Pons (tissue), 1 donor: ENCODE measurements at places on chromosomes 12 and 14.

GRCh38 chr14:94761348-94761996 lies 8.4 kb downstream of the GSC start:
- no peak for DNase-seq

DNA sequence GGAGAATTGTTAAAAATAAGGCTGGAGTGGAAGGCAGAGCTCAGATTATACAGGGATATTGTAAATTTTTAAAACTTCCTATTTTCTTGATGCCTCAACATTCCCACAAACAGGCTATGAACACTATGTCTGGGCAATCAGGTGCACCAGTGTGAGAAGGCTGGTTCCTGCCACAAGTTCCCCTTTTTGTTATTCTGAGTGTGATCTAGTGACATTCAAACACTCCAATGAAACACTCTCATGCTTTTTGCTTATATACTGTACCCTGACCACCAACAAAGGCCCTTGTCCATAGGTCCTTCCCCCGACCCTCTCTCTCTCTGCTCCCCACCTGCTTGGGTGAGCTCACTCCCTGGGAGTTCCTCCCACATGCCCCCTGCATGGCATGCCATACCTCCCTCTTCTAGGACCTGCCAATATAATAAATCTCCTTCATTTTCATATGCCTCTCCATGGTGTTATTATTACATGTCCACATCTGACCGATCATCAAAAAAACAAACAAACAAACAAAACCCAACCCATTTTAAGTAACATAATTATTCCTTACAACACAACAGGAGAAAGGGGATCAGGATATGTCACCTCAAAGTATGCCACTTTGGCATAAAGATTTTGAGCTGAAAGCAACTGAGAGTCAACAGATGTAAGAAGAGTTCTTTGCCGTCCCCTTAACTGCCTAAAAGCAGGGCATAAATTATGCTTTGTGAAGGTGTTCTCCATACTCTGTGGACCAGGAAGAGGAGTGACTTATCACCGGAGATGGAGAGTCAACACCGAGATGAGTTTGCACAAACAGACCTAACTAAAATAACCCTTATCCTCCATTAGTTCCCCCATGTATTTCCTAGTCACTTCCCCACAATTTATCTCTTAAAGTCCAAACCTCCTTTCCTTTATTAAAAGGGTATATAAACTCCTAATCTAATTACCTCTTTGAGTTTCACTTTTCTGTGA lies 42.5 kb upstream of the CATSPERB start:
- DNase-seq, result no peak

DNA sequence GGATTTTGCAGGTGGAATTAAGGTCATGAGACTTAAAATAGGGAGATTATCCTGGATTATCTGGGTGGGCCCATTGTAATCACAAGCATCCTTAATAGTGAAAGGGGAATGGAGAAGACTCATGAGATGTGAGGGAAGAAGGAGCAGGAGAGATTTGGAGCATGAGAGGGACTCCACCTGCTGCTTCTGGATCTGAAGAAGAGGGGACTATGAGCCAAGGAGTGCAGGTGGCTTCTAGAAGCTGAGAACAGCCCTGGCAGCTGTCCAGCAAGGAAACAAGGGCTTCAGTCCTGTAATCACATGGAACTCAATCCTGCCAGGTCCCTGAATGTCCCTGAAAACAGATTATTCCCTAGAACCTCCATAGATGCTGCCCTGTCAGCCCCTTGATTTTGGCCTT lies 67.8 kb downstream of the PELI2 start:
- peak; percentile 65 for DNase-seq

- peak; percentile 21 for DNase-seq
Measured at GRCh38 chr12:106445959-106446358, 88.4 kb downstream of the POLR3B start.

GRCh38 chr14:87874676-87875075 lies 118.3 kb downstream of the GALC start:
- DNase-seq, result no peak

DNA sequence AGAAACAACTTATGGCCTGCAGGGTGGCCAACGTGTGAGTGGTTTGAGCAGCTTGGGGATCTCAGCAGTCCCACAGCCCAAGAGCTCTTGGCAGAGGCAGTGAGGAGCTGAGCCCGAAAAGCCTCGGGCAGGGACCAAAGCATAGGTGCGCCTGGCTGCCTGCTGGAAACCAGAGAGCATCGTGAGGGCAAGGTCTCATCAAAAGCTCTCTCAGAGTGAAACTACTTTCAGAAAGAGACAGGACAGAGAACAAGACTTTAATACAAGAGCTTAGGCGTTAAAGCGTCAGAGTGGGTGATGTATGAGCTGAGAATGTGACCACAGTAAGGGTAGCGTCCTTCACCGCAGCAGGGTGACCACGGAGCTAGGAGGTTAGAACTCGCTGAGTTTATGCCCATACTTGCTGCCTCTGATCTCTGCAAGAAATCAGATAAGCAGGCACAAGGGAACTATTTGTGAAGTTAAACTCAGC lies 30.8 kb downstream of the LGMN start:
- DNase-seq, result no peak

DNA sequence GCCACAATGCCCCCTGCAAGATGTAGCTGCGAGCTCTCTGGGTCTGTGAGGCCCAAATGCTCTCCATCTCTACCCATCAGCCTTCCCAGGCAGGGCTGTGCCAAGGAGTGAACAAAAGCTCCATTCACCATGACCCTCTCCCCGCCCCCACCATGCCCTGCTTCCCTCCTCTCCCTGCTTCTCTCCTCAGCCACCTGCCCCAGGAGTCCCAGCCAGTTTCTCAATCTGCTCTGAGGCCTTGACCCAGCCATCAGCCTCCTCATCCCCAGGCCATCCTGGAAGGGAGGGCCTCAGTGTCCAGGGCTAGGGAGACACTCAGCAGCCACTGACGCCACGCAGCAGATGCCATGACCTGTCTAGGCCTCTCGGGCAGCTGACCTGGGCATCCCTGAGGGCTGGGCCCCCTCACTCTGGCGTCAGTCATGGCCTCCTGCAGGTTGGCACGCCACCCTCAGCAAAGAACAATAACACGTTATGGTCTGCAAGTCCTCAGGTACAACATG lies 8.5 kb upstream of the KRT5 start:
- peak; percentile 85 for DNase-seq

DNA sequence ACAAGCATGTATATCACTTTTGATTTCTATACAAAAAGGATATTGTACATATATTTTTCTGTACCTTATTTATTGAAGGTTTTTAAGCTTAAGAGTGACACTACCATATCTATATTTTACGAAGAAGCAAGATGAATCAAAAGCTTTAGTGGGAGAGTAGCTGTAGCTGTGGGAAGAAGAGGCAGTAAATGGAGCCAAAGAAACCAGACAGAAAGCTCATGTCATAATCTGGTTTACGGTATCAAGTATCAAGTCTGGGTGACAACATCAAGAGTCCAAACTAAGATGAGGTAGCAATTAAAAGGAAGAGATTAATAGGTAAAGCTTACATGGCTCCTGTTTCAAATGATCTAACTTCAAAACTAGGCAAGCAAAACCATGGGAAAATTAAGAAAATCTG lies 54.8 kb downstream of the CEP83 start:
- no peak for DNase-seq

DNA sequence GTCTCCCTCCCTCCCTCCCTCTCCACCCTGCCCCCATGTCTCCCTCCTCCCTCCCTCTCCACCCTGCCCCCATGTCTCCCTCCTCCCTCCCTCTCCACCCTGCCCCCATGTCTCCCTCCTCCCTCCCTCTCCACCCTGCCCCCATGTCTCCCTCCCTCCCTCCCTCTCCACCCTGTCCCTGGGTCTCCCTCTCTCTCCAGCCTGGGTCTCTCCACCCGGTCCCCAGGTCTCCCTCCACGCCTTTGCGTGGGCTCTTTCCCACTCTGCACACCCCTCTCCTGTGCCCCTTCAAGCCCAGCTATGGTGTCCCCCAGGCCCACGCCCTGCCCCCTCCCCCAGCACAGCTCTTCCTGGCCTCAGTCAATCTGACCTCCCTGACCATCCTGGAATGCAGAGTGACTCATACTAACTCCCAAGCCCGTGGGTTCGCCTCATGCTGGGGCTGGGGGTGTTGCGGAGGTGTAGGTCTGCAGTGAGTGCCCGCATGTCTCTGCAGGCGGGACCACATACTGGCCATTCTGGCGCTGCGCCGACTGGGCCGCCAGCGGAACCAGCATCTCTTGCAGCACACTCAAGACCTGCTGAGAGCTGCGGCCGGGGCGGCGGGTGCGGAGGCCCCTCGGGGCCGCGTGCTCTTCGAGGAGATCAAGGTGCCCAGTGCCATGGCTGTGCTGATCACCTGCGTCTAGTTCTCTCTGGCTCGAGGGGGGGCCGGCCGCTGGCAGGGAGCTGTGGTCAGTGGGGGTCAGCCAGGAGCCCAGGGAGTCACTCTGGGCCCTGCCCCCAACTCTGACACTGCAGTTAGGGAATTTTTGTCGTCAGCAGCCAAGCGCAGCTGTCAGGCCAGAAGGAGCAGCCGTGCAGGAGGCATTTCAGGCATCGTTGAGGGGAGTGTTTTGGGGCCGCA lies 13.5 kb upstream of the TNFAIP2 start:
- DNase-seq, result no peak

GRCh38 chr12:51848326-51848727 lies at the start of gene FIGNL2:
Gene FIGNL2, minus strand, starts transcription at chr12:51848718. Its CDS starts 26,305 bp downstream, at chr12:51822413.
- DNase-seq, result no peak

GRCh38 chr12:53443955-53444354 lies 2.4 kb downstream of the PRR13 start:
- DNase-seq, result no peak

DNA sequence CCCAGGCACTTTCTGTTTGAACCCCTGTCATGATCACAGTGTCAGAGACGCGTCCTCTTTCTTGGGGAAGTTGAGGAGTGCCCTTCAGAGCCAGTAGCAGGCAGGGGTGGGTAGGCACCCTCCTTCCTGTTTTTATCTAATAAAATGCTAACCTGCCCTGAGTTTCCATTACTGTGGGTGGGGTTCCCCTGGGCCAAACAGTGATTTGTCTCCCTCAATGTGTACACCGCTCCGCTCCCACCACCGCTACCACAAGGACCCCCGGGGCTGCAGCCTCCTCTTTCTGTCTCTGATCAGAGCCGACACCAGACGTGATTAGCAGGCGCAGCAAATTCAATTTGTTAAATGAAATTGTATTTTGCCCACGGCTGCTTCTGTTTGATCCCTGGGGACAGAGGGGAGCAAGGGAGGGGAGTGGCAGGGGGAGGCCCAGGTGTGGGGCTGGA lies 5.1 kb downstream of the SHMT2 start:
- DNase-seq, result no peak

DNA sequence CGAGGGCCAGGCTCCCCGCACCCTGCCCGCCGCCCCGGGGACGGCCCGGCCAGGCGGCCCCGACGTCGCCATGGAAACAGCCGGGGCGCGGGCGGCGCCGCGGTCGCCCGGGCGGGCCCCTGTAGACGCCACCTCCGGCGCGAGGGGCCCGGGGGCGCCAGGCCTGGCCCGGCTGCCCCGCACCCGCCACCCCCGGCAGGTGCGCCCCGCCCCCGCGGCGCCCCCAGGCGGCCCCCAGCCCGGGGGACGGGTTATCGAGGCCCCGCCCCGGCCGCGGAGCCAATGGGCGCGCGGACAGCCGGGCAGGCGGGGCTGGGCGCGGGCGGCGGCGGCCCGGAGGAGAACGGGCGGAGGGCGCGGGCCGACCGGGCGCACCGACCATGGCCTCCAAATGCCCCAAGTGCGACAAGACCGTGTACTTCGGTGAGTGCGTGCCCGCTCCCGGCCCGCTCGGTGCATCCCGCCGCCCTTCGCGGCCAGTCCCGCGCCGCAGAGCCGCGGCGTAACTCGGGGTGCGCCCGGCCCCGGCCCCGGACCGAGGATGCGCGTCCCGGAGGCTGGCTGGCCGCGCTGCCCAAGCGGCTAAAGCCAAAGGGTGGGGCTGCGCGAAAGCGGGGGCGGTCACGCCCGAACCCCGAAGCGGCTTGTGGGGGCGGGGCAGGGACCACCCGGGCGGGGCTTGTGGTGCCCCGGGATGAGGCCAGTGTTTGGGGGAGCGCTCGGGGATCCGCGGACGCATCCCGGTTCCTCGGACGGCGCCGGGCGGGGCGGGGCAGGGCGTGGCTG lies at the start of gene CRIP2:
Gene CRIP2 (plus strand): TSS at position 339 of the 786 bp plus-strand sequence. CDS start 42 bp downstream, at position 381.
- DNase-seq, result no peak

DNA sequence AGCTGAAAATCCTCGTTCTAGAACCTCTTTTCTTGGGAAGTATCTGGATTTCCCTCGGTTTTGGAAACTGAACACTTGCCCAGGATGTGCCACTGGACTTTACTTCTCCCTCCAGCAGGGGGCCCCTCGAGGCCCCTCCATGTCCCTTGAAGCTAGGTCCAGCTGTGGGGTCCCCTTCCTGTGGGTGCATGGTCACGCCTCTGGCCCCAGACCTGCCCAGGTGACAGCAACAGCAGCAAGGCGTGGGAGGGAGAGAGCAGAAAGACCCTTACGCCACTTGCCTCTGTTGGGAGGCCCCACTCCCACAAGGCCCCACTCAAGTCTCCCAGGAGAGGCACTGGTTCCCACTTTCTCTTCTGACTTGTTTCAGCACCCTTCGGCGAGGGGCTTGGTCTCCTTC lies 3.1 kb downstream of the SLC25A29 start:
- DNase-seq, result no peak

DNA sequence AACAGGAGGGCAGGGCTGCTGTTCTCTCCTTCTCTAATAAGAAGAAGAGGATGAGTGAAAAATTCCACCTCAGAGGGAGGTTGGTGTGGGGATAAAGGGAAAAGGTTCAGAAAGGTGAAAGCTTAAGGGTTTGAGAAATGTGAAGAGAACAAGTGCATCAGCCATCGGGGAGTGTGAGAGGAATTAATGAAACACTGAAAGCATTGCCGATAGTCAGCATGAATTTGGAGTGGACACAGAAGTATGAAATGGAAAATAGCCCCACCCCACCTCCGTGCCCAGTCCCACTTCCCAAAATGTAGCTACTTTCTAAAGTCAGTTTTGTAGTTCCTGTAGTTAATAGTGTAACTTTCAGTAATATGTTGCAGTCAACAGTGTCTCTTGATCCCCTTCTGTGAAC lies 33.4 kb downstream of the DIP2B start:
- DNase-seq, result no peak

DNA sequence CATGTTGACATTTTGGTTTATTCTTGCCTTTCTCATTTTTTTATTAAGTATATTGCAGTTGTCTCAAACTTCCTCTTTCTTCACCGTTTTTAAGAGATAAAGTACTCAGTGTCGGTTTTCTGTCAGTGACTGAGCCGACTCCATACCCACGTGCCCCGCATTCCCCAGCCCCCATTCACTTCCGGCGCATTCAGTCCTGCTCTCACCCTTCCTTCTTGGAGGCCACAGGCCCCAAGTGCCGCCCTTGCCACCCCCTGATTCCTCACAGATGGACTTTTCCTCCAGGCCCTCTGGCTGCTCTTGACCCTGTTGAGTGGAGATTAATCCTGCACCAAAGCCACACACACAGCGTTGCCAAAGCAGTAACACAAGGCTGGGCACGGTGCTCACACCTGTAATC lies 19.1 kb upstream of the DNAH10 start:
- DNase-seq, result no peak
